ENCODE measurements at places on chromosomes 7 and 10. TPM values are rescaled to one million over a fixed set of nuclear protein-coding genes. Genes with fewer than 3 reads are reported as not detected.

DNA sequence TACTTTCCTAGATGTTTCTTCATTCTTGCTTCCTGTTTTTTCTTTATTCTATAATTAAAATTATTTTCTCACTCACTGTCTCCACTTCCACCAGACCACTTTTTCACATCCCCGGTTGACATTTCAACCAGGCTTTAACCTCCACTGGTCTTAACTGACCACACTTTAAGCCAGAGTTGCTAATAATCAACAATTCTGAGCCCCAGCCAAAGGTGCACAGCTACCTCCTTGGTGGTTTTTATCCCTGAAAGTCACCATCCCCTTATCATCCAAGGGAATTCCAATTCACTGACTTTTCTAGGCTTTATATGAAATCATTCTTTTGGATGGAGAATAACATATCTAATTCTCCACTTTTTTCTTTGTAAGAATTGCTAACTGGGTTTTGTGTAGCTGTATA lies 138.9 kb downstream of the FRMD4A start:
- DNase-seq, result no peak

Gene EBF3
- 23.6 TPM for total RNA-seq

Gene PTN
- total RNA-seq, result 1.8 TPM

Gene STEAP1B
- 64.1 TPM for total RNA-seq

DNA sequence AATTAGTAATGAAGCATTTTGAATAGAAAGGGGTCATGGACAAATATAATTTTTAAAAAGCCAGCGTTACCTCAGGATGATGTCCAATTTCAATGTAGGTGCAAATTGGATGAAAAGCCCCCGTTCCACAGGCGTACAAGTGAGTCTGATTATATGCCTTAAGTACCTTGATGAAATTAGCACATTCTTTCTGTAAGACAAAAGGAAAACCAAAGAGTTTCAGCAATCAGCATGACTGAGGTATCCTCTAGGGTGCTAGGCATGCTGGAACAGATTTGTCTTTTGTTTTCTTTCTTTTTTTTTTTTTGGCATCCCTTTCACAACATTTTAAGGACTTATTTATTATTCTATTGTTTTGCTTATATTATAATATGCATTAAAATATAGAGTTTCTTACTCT lies 84.2 kb downstream of the SEMA3A start:
- DNase-seq, result no peak

Data from SK-MEL-5 (cell line).